ENCODE measurements at places on chromosomes 16 and 17.
A peak's percentile ranks its signal among the peaks of the same experiment; 100 is the strongest.

DNA sequence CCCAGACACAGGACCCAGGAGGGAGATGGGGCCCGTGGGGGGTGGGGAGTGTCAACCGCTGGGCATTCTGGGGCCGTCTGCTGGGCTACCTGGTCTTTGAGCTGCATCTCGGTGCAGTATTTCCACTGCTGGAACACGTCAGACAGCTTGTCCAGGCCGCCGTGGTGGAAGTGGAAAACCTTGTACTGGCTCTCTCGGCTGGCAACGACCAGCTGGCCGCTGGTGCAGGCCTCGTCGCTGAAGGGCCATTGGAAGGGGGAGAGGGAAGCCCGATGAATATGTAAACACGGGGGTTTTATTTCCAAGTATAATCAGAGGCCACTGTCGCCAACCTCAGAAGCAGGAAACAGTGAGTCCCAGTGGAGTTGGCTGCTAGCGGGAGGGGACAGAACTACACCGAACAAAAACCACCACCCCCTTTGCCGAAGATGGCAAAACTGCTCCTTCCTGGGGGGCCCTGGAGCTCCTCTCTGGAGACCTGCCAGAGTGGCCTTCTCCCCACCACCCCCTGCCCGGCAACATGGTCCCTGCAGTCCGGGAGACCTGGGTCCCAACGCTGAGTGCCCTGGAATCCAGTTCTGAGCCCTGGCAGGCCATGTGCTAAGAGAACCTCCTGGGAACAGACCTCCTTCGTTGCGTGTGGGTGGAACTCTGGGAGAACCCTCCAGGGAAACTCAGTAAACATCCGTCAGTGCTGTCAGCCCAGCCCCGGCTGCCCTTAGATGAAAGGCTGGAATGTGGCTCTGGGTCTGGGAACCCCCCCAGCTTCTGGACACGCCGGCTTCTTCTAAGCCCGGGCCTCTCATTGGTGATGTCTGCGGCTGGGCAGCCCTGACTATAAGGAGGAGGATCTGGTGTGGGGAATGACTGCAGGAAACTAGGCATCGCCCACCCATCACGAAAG, 84.1 kb downstream of the TBC1D16 start:
- DNase-seq: peak; percentile 98

DNA sequence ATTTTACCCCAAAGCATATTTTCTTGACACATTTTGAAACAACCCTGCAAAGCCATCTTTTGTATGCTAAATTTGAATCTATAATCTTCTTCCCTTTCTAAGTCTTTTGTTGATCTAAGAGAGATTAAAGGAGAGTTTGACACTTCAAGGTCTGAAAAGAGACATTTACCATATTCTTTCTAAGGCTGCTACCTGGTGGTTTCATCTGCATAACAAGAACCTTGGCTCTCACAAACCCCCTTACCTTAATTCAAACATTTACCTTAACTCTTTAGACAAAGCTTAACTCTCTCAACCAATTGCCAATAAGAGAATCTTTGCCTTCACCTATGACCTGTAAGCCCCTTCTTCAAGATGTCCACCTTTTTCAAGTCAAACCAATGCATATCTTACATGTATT, 1143.6 kb downstream of the CDH11 start:
- no peak for DNase-seq

GRCh38 chr16:5580296-5580695, 482.7 kb upstream of the EEF2KMT start:
- no peak for DNase-seq

DNA sequence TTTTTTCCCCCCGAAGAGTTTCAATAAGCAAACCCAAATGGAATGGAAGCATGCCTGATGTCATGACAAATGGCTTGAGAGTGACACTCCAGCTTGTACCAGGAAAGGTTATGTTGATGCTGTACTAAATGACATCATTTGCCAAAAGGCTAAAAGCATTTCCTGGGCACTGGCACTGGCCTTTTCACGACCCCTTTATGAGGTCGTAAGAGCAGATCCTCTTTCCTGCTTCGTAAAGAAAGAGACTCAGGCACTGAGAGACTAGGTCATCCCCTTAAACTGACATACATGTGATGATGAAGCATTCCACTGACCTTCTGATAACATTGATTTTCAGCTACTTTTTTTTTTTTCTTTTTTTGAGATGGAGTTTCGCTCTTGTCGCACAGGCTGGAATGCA, 30.5 kb downstream of the CEP295NL start:
- no peak for DNase-seq

- DNase-seq: no peak
These were observed 25.0 kb downstream of the TEX14 start for GRCh38 chr17:58666858-58667267.

DNA sequence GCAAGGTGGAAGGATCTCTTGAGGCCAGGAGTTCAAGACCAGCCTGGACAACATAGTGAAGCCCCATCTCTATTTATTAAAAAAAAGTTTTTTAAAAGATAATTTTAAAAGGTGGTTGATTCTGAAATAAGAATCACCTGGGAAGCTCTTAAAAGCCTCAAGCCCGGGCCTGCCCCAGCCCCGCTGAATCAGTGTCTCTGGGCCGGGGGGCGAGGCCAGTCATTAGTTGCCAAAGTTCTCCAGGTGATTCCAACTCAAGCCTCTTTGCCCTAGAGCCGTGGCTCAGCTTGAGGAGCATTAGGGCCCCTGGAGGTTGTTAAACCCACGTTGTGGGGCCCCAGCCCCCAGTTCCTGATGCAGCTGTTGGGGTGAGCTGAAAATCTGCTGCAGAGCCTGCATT, 24.6 kb downstream of the JPH3 start:
- no peak for DNase-seq

DNA sequence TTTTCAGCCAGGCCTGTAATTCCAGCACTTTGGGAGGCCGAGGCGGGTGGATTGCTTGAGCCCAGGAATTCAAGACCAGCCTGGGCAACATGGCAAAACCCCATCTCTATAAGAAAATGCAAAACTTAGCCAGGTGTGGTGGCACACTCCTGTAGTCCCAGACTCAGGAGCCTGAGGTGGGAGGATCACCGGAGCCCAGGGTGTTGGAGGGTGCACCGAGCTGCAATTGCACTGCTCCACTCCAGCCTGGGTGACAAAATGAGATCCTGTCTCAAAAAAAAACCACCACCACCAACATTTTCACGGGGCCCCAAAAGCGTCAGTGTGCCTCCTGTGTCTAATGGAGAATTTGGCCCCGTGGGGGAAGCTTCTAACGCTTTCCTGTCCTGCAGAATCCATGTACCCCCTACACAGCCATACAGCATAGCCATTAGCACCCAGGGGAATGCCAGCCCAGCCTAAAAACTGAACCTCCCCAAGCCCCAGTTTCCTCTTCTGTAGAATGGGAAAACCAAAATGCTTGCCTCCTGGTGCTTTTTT, 22.2 kb upstream of the MAP3K14 start:
- DNase-seq: no peak

- DNase-seq: no peak
These were observed 119.2 kb downstream of the RPTOR start for GRCh38 chr17:80663781-80664206.

- no peak for DNase-seq
These were observed 29.4 kb downstream of the HMOX2 start for GRCh38 chr16:4505356-4506147.

- DNase-seq: no peak
These were observed 186.2 kb downstream of the SLC39A11 start for GRCh38 chr17:72906306-72906705.

GRCh38 chr17:57403236-57403635, 146.9 kb downstream of the MSI2 start:
- no peak for DNase-seq

DNA sequence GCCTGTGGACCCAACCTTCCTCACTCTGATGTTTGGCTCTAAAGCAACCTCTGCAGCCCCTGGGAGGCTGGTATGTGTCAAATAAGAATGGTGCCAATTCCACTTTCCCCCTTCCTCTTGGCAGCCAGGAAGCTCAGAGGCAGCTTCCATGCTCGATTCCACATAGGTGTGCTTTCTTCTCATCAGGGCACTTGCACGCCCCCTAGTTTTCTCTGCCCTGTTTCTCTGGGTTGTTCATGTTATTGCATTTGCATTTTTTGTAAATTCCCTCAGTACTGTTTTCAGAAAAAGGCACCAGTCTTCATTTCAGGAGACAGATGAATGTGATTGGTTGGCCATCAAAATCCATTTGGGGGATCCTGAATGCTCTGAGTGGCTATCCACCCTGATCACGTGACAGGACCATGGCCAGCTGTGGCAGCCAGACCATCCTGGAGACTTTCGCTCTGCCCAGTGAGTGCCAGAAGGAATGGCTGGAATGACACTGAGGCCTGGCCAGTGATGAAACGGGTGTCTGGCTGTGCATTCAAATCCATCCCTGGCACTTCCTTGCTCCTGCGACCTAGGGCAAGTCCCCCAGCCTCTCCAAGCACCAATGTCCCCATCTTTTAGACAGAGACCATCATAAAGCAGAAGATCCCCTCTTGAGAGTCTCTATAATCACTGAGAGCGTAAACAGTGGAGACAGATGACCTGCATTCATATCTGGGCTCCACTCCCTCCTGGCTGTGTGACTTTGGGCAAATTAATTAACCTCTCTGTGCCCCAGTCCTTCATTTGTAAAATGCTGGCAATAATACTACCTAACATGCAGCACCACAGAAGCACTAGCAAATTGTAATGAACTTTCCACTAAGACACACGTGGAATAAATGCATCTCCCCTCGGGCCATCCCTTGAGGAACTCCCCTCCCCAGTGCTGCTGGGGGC, 56.4 kb downstream of the CNGB1 start:
- no peak for DNase-seq

DNA sequence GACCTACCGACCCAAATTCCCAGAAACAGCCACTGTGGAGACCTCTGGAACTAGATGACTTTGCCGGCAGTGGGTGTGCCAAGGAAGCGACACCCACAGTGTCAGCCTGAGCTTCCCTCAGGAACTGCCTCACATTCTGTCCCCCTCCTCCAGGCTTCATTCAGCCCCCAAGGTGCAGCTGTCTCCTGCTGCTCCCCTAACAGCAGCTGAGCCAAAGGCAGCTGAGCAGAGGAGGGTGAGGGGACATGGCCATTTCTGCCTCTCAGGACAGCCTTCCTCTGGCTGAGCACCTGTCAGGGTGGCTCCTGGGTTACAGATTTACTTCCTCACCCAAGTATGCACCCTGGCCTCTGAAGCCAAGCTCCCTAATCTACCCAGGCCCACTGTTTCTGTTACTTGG, 22.1 kb upstream of the MTMR4 start:
- DNase-seq: no peak

DNA sequence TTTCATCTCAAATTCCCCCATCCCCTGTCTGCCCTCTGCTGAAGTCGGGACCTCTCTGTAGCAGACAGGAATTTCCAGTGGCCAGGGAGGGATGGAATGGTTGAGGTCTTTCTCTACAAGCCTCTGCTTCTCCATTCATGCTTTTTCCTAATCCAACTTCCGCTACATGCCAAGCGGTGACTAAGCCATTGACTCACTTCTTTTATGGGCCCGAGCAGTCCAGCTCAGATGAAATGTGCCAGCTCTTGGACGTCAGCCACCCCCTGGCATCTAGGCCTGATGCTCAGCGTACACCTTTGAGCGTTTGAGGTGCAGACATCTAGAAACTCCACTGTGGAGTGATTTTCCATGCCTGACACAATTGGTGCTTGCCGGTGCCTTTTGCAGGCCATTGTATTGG, 40.7 kb upstream of the GPR139 start:
- DNase-seq: peak; percentile 89

GRCh38 chr17:80426671-80427326, 11.8 kb downstream of the ENDOV start:
- peak; percentile 85 for DNase-seq

GRCh38 chr17:36889770-36890349, 47.4 kb upstream of the LHX1 start:
- no peak for DNase-seq

- no peak for DNase-seq
These were observed 7.2 kb upstream of the SLC52A1 start for GRCh38 chr17:5042157-5043022.

GRCh38 chr16:15498427-15499175, 64.2 kb downstream of the BMERB1 start:
- no peak for DNase-seq

GRCh38 chr17:77709594-77709993, 248.9 kb upstream of the TNRC6C start:
- no peak for DNase-seq

Data from astrocyte of the hippocampus (primary cell).